ENCODE measurements at places on chromosomes 16 and 17.

GRCh38 chr17:4635823-4636375, 5.6 kb downstream of the ALOX15 start:
- no peak for DNase-seq

GRCh38 chr17:78572239-78573205, 4.7 kb downstream of the DNAH17 start:
- DNase-seq, result no peak

GRCh38 chr16:832652-833336, 32.3 kb upstream of the GNG13 start:
- DNase-seq, result no peak

DNA sequence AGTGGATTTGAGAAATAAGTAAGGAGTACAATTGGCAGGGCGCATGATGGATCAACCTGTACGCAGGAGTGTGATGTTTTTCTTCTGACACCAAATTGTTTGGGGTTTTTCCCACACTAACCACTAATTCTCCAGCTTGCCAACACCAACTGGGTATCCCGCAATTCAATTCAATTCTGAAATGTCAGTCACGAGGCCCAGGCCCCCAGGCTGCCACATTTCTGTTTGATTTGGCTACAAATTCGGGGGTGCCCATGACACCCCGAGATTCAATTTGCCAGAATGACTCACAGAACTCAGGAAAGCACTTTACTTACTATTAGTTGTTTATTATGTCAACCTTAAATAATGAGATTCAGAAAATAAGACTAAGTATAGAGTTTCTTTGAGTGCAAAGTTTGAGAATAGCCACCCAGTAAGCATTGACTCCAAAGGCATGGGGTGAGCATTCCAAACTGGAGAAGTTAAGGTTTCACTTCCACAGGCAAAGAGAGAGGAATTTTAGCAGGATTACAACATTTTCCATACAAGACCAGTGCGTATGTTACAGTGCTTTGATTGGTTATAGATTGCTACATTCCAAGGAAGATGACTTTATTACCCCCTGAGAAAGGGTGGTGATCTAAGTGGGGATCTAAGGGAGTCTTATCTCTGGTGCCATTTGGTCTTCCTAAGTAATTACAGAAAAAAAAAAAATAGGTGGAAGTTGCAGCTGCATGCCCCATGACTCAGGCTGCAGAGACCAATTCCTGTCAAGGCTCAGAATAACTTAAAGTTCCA, 11.5 kb downstream of the SLC46A1 start:
- no peak for DNase-seq

GRCh38 chr16:50880926-50881325, 139.0 kb downstream of the CYLD start:
- DNase-seq, result no peak

- DNase-seq, result no peak
These were observed 32.0 kb downstream of the ABCC1 start for GRCh38 chr16:15981382-15981781.

- DNase-seq, result no peak
These were observed 15.6 kb downstream of the FASN start for GRCh38 chr17:82082456-82082855.

DNA sequence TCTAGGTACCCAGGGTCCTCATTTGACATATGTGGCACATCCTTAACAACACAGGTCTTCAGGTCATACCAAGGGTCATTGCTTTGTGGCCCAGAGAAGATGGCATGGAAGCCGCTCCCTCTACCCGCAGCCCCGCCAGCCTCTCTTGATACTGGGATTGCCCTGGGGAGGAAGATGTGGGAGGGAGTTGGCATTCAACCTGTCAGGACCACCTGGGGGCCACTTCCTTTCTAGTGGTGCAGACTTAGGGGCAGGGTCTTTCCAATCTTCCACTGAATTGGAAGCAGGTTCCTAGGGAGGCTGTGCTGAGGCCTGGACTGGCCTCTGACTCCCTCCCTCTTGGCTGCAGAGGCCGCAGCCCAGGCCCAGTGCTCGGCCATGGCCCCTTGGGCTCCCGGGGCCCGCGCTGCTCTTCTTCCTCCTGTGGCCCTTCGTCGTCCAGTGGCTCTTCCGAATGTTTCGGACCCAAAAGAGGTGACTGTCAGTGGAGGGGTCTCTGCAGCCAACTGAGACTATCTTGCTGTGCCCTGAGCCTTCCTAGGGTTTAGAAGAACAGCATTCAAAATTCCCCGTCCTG, 5.1 kb upstream of the HEXIM1 start:
- no peak for DNase-seq

- DNase-seq, result no peak
These were observed 97.2 kb downstream of the ZNF18 start for GRCh38 chr17:11900041-11900476.

DNA sequence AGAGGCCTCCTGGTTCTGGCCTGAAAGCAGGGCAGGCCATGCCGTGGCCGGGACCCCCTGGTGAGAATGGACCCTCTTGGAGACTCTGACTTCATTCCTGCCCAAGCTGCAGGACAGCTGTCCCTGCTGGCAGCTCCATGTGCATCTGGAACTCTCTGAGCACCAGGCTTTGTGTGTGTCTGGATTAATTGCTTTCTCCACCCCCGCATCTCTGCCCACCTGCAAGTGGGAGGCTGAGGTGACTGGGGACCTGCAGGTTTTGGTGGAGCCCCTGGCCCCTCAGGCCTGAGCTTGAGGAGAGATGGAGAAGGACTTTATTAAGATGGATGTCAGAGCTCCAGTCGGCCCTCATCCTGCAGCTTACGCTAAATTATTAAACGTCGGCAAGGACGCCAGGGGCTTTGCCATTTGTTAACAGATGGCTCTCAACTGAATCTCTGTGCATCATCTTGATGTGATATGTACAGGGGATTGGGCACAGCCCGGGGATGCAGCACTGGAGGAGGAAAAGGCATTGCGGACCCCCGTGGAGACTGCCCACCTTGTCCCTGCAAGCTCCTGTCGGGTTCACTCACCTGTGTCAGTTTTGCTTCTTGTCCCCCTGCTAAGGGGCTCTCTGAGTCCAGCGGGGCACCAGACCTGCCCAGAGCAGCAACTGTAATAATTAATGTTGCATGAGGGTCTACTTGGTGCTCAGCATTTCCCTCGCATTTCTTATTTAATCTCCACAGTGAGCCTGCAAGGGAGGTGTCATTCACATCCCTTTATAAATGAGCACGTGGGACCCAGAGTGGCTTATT, 154.1 kb upstream of the RPL38 start:
- DNase-seq, result no peak

DNA sequence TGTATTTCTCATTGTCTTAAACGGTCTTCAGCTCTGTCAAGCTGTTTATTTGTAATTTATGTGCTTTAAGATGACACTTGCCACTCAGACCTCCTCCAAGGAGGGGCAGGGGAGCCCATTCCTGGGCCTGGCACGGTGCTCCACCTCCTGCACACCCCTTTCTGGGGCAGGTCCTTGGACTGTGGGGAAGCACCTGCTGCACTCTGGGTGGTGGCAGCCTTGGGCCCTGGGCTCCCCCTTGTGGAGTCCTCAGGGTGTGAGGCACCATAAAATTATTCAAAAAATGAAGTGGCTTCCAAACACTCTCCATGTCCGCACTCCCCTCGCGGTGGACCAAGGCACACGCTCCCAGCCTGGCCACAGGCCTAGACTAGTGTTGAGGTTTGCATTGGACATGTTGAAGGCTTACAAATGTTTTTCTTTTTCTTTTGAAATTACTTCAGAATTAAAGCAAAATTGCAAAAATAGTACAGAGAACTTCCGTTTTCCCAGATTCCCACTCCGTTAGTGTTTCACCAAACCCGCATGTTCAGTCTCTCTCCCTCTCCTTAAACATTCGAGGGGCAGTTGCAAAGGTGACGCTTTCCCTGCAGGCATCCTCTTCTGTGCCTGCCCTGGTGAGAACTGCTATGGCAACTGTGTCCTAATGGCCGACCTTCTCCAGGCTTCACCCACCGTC, 32.4 kb downstream of the FOXK2 start:
- peak; percentile 64 for DNase-seq

- peak; percentile 56 for DNase-seq
These were observed at the start of gene EVI2A for GRCh38 chr17:31321481-31321880. Gene EVI2A (minus strand): TSS chr17:31321622. CDS start chr17:31319013, 2,609 bp downstream.

- no peak for DNase-seq
These were observed 39.6 kb upstream of the ADGRG1 start for GRCh38 chr16:57588831-57589230.

- DNase-seq, result no peak
These were observed 83.5 kb downstream of the CDYL2 start for GRCh38 chr16:80720804-80721371.

DNA sequence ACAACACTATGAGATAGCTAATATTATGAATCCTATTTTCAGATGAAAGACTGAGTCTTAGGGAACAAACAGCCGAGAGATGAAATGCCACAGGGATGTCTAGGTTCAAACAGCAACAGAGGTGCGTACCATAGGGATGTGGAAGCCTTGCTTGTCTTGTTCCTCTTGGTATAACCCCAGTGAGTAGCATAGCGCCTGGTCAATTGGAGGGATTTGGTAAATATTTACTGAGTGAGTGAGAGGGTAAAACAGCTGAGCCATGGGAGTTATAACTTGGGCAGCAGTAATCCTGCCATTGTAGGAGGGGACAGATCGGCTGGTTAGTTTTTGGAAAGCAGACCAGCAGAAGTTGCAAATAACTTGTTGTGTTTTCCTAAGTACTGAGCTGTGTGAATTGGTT, 80.2 kb downstream of the WWOX start:
- no peak for DNase-seq

- no peak for DNase-seq
These were observed 121.4 kb downstream of the BANP start for GRCh38 chr16:88072571-88073001.

GRCh38 chr17:56594320-56595107, 1.0 kb downstream of the NOG start:
- DNase-seq, result no peak

Data from RKO (cell line).